ENCODE measurements at places on chromosomes 1 and 21. TPM values are rescaled to one million over a fixed set of nuclear protein-coding genes. Genes with fewer than 3 reads are reported as not detected.

GRCh38 chr1:157773493-157774350, 3.2 kb downstream of the FCRL2 start:
- H3K36me3 ChIP-seq: no peaks in the 10 kb centered on the region
- H3K4me3 ChIP-seq: no peak overlapping the region
- DNase-seq: no peak
- peaks cover 17% of the 10 kb centered on the region for H3K27me3 ChIP-seq

GRCh38 chr21:41119901-41120300, 48.1 kb upstream of the BACE2 start:
- no peak for DNase-seq
- H3K4me3 ChIP-seq: no peak overlapping the region
- H3K36me3 ChIP-seq: no peaks in the 10 kb centered on the region

DNA sequence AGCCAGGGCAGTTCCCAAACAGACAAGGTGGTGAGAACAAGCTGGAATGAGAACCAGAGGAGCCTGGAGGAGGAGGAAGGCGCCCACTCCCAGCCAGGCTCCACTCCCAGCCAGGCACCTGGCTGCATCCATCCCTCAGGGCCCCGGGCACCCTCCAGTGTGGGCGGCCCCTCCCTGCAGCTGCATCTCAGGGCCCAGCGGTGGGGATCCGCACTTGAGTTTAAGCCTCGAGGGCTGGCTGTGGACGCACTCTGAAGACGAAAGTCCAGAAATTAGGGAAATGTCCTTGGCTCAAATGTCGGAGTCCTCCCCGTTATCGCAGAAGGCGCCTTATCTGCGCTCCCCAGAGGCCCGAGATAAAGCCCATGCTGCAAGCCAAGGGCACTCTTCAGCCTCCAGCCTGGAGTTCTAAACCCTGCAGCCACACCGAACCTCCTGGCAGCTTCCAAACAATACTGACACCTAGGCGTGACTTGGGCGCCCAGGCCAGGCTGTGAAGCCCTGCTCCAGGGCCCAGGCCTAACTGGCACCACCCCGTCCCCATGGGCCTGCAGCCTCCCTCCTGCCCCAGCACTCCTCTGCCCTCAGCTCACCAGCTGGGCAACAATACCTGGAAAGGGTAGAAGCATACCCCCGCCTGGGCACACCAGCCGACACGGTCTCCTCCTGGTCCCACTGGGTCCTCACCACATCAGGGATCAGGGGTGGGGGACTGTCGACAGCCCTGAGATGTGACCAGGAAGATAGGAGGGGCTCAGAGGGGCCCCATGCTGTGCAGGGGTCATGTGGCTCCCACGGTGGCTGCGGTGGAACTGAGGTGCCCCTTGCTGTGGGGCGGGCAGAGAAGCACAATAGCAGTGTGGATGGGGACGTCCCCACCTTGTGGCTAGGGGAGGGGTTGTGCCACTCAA, 184.8 kb upstream of the VAMP3 start:
- no peak overlapping the region for H3K4me3 ChIP-seq
- no peak for DNase-seq
- peaks cover 2% of the 10 kb centered on the region for H3K27me3 ChIP-seq
- H3K4me1 ChIP-seq: no peaks in the 10 kb centered on the region

PRAMEF7 gene
- total RNA-seq: not detected

WNT4 gene
- total RNA-seq: not detected

P3H1 gene
- 34.8 TPM for total RNA-seq

DNA sequence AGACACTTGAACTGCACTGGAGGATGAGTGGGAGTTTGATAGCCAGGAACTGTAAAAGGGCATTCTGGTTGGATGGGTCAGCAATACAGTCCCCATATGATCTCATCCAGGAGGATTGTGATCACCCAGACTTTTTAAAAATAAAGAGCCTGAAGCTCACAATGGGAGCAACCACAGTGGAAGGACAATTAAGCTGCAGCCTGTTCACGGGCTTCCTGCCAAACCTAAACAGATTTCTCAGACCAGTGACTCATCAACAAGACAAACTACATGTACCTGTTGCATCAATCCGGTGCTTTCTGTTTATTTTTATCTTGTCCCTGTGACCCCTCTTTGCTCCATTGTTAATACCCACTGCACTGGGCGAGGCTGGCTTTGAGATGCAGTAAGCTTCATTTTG, 52.3 kb downstream of the PAPPA2 start:
- no peak overlapping the region for H3K27ac ChIP-seq
- no peak for DNase-seq
- no peak overlapping the region for H3K4me3 ChIP-seq
- H3K27me3 ChIP-seq: no peaks in the 10 kb centered on the region
- H3K4me1 ChIP-seq: no peaks in the 10 kb centered on the region
- H3K36me3 ChIP-seq: no peaks in the 10 kb centered on the region

DNA sequence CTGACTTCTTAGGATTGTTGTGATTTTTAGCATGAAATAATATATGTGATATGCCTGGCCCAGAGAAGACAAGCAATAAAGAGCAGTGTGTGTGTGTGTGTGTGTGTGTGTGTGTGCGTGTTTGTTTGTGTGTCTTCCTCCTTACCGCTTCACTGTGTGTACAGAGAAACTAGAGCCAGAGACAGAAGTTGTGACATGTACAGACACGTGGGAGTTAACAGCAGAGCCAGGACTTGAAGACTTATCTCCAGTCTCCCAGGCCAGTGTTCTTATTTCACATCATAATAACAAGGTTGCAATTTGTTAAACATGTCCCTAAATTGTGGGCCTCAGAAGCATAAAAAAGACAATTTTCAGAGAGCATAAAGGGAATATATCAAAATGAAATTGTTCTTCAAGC, 192.0 kb upstream of the JUN start:
- H3K4me1 ChIP-seq: peaks cover 13% of the 10 kb centered on the region
- no peaks in the 10 kb centered on the region for H3K36me3 ChIP-seq

GRCh38 chr21:35438643-35439404, 389.7 kb upstream of the RUNX1 start:
- H3K4me1 ChIP-seq: peaks cover 10% of the 10 kb centered on the region
- peaks cover 29% of the 10 kb centered on the region for H3K27me3 ChIP-seq
- H3K4me3 ChIP-seq: no peak overlapping the region
- H3K27ac ChIP-seq: no peak overlapping the region

SUSD4 gene
- total RNA-seq: 0.82 TPM

DNA sequence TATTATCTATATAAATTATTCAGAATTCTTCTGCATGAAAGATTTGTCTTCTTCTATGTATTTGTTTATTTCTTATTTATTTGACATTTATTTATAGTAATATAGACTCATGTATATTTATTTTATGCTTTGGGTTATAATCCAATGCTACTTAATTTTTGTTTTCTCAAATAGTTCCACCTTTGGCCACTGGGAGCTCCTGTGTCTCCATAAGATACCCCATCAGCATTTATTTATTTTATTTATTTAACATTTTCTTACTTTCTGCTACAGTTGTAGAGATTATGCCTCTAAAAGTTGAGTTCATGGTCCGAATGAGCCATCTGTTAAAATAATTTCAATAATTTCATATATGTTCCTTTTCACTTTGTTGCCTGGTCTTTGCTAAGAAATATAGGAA, 289.4 kb downstream of the ADGRL2 start:
- no peaks in the 10 kb centered on the region for H3K27me3 ChIP-seq
- no peak overlapping the region for H3K27ac ChIP-seq
- DNase-seq: no peak
- H3K4me3 ChIP-seq: no peak overlapping the region
- H3K36me3 ChIP-seq: no peaks in the 10 kb centered on the region
- H3K4me1 ChIP-seq: no peaks in the 10 kb centered on the region

DNA sequence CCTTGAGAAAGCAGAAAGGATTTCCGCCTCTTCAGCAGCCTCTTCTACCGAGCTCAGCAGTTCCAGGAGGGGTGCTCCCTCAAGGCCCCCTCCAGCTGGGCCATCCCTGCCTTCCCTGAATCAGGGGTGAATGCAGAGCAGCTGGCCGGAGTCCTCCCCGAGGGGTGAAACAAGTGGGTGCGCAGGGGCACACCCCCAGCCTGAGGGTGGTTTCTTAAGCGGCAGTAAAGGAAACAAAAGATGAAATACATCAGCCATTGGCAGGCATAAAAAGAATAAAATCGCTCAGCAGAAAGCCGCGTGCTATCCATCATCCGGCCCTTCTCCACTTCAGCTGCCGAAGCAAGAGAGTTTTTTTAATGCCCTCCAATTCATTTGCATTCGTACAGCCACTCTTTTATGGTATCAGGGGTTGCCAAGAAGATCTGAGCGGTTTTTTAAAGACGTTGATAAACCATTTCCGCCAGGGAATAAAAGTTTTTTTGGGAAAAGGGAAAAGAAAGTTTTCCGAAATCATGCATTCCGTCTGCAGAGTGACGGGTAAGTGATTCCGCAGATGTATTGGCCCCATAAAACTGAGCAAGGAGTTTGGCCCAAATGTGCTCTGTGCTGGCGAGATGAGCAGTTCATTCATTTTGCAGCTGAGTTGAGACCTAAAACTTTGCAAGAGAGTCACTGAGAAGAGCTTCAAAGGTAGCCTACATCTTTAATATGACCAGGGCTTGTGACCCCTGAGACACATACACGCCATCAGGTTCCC, 73.7 kb upstream of the ZC3H12A start:
- H3K4me3 ChIP-seq: no peak overlapping the region
- peaks cover 14% of the 10 kb centered on the region for H3K27me3 ChIP-seq
- DNase-seq: no peak
- peaks cover 3% of the 10 kb centered on the region for H3K4me1 ChIP-seq

- H3K4me1 ChIP-seq: no peaks in the 10 kb centered on the region
- H3K27me3 ChIP-seq: peaks cover 32% of the 10 kb centered on the region
- H3K4me3 ChIP-seq: no peak overlapping the region
- no peaks in the 10 kb centered on the region for H3K36me3 ChIP-seq
Measured at GRCh38 chr1:18118491-18118890, 10.9 kb downstream of the IGSF21 start.

GPR25 gene
- not detected for total RNA-seq

DNA sequence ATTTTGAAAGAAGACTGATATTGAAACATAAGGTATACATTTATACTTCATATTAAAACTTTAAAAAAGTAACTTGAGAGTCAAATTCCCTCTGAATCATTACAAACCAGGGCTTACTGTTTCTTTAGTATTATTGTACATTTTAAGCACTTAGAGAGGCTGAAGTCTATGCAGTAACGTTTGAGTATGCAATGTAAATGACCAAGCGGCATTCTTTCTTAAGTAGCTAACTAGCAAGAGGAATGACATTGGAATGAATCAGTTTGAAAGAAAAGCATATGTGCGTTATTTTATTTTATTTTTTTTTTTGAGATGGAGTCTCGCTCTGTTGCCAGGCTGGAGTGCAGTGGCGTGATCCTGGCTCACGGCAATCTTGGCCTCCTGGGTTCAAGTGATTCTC, 24.3 kb downstream of the WNT2B start:
- no peaks in the 10 kb centered on the region for H3K36me3 ChIP-seq
- no peak for DNase-seq
- H3K4me3 ChIP-seq: no peak overlapping the region
- H3K4me1 ChIP-seq: no peaks in the 10 kb centered on the region

DNA sequence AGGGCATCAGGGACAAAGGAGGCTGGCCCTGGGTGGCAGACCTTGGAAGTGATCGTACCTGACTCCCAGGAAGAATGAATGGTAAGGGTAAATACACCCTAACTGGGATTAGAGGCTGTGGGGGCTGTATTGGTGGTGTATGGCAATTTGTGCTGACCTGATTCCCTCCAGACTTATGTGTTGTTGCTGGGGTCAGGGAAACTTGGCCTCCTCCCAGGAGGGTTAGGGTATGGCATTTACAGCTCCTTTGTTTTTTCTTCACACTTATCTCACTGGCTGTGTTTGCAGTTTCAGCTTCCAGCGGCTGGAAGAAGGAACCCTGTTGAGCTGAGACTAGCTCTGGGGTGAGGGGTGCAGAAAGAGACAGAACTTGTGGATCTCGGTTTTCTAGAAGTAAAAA, 8.2 kb downstream of the VANGL1 start:
- H3K27me3 ChIP-seq: peaks cover 3% of the 10 kb centered on the region
- H3K27ac ChIP-seq: no peak overlapping the region
- DNase-seq: no peak
- peaks cover 2% of the 10 kb centered on the region for H3K36me3 ChIP-seq

CTSS gene
- total RNA-seq: 39.4 TPM
